ENCODE measurements at places on chromosomes 2 and 18.

DNA sequence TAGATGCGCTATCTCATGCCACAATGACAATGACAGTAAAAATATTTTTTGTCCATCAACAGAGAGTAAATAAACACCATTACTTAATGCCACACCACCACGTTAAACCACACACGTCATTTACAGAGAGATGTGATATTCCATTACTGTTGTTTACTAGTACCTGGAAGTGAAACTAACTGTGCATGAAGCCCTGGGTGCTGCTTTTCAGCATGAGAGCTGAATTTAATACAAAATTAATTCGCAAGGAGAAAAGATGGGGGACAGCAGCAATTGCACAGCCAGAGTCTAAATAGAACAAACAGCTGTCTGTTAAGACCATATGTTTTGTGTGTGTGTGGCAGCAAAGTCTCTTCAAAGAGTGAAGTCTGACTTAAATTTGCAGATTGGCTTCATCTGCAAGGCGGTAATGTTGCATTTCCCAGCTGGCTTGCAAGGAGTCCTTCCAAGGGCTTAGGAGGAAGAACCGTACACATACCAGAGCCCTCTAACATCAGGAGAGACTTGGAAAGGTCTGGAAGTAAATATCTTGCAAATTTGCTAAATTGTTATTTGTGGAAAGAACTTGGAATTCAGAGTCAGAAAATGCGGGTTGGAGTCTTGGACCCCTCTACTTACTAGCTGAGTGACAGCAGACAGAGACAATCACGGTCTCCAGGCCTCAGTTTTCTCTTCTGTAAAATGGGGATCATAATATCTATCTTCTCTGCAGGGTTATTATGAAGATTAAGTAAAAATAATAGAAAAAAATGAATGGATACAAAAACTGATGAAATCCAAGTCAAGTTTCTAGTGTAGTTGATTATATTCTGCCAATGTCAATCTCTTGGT is 127.6 kb downstream of the ALPK2 start:
- DNase-seq = no peak

- no peak for DNase-seq
Measured at GRCh38 chr2:58865436-58865835, 624.3 kb upstream of the FANCL start.

GRCh38 chr2:5691221-5691984 is 781 bp upstream of the SOX11 start:
- peak; percentile 95 for DNase-seq

DNA sequence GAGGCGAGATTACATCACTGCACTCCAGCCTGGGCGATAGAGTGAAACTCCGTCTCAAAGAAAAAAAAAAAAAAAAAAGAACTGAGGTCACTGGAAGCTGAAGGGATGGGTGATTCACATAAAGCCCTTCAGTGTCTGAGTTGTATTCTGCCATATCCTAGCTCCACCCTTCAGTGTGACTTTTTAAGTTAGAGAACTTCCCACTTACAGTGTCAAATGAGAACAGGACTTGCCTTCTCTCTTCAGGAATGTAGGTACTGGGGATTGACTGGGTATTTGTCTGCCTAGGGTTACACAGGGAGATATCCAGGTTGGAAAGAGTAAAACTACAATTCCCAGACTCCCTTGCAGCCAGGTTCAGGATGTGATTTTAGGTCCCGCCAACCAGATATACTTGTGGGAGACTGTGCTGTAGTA is 37.9 kb downstream of the EHD3 start:
- no peak for DNase-seq

- no peak for DNase-seq
Measured at GRCh38 chr2:96083064-96083939, 33.1 kb downstream of the ADRA2B start.

DNA sequence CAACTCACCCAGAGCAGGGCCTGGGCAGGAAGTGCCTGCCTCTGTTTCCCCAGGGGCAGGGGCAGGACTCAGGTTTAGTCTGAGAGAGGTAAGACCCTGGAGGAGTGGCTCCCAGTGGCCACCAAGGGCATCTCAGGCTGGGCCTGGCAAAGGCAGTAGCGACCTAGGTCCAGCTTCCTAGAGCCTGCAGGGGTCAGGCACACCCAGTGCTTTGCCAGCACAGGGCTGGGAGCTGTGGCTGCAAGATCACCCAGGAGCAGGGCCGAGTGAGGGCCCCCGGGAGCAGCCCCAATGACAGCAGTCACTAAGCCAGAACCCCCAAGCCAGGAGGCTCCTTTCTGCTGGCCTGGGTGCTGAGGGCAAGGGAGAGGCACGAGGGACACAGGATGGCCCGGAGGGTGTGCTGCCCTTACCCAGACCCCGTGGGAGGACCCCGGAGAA is 8.8 kb upstream of the DUSP2 start:
- no peak for DNase-seq

GRCh38 chr18:21164548-21165095 is 53.0 kb upstream of the ROCK1 start:
- peak; percentile 20 for DNase-seq

- peak; percentile 37 for DNase-seq
Measured at GRCh38 chr18:62183578-62184195, 3.2 kb downstream of the PIGN start.

DNA sequence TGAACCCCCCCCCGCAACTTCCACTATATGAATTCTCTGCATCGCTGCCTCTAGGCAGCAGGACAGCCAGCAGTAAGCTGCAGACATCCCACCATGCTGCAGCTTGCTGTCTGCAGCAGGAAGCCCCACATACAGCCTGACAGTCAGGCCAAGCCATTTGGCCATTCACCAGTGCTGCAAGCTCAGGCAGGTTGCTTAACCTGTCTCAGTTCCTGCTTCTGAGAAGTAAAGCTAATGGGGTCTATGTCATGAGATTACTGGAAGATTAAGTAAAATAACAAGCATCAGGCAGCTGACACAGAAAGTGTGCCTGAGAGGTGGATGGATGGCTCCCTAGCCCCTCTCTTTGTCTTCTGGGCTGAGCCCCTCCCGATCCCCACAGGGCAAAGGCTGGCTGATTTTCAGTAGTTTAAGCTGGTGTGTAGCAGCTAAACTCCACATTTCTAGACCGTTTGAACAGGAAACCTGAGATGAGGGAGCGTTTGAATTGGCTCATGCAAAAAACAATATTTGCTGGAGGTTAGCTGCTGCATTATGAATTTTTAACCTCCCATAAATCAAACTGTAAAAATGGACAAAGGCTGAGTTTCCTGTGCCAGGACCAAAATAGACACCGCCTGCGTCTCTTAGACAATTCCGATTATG is 193.8 kb upstream of the ARL4C start:
- DNase-seq = peak; percentile 42
